ENCODE measurements at places on chromosomes 1 and 21.

DNA sequence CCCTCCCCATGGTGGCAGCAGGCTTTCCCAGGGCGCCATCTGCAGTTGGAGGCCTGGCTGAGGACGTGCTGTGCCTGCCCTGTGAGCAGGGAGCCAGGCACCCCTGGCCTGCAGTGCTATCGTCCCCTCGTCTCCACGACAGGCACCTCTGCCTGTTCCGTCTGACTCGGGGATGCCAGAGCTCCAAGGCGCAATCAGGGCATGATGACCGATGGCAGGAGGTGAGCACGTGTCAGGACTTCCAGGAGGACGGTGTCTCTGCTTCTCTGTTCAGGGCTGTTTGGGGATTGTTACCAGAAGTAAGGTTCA is 125.2 kb downstream of the PCBP3 start:
- no peak for DNase-seq

DNA sequence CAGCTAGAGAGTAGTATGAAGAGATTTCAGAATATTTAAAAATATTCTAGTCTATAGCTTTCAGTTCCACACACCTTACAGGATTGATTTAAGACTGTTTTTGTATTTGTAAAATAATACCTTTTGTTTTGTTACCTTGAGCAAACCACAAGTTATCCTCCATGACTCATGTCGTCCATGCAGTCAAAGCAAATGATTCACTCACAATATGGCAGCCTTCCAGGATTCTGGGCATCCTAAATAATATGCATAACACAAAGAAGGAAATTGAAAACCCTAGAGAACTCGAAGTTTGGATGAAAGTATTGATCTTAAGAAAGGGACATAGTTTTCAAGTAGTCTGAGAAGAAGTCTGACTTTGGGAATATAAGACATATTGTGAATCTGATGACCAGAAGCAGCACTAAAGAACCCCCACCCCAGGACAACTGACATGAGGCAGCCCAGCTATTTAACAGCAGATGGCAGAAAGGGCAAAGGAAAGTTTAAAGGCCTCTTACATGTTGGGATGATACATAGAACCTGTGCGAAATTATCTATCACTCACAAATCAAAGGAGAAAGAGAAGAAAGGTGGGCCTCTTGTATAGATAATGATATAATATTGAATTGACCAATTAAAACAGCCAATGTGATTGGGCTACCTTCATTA is 857.9 kb downstream of the BRINP3 start:
- no peak for DNase-seq

GRCh38 chr1:57858740-57859139 is 434.9 kb upstream of the DAB1 start:
- DNase-seq: no peak

DNA sequence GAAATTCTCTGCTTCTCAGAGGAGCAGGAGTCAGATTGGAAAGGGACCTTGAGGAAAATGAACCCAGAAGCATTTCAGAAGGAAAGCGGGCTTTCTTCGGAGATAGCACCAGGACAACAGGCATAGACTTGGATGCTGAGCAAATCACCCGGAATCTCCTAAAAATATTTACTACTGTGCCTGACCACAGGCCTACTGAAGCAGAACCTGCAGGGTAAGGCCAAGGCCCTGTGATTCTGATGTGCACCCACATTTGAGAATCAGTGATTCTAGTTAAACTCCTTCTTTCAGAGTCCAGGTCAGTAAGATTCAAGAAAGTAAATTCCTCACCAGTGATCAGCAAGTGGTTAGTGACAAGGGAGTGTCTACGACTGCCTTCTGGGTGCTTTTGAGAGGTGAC is 307.3 kb upstream of the DUSP10 start:
- no peak for DNase-seq

DNA sequence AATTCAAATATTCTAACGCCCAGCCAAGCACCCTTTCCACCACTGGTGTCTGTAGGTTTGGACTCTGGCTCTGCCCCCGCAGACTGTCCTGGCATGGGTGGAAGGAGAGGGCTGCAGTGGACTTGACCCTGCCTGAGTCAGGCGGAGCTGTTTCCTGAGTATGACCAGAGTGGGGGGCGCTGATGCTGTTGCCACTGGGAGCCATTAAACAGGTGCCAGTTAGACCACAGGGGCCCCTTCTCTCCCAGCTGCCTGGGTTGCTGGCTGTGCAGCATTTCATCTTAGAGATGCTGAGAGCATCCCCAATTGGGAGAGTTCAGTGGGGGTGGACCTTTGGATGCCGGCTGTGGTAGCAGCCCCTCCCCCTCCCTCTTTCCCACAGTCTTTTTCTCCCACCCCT is 539.5 kb downstream of the MATN1 start:
- no peak for DNase-seq

DNA sequence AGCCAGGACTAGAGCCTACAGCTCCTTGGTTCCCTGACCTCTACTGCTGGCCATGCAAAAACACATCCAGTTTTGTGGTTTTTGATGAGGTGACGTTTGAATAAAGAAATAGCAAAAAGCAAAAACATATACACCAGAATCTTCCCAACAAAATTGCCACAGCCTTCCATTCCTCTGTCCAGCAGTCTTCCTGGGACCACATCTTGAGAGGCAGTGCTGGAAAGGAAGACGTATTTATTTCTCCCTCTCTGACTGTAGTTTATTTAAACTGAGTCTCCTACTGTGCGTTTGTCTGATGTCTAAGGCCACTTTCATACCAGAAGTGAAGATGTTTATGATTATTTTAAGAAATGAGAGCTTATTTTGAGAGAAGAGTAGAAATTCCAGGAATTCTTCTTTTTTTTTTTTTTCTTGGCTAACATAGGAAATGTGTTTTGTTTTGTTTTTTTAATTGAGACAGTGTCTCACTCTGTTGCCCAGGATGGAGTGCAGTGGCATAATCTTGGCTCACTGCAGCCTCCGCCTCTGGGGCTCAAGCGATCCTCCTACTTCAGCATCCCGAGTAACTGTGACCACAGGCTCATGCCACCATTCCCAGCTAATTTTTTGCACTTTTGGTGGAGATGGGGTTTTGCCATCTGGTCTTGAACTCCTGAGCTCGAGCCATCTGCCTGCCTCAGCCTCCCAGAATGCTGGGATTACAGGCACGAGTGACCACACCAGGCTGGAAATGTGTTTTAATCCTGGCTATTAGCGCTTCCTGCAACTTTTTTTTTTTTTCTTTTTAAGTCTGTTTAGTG is 118.5 kb downstream of the ITSN1 start:
- DNase-seq: no peak

GRCh38 chr1:150696162-150696561 is 792 bp downstream of the GOLPH3L start:
- DNase-seq: no peak

DNA sequence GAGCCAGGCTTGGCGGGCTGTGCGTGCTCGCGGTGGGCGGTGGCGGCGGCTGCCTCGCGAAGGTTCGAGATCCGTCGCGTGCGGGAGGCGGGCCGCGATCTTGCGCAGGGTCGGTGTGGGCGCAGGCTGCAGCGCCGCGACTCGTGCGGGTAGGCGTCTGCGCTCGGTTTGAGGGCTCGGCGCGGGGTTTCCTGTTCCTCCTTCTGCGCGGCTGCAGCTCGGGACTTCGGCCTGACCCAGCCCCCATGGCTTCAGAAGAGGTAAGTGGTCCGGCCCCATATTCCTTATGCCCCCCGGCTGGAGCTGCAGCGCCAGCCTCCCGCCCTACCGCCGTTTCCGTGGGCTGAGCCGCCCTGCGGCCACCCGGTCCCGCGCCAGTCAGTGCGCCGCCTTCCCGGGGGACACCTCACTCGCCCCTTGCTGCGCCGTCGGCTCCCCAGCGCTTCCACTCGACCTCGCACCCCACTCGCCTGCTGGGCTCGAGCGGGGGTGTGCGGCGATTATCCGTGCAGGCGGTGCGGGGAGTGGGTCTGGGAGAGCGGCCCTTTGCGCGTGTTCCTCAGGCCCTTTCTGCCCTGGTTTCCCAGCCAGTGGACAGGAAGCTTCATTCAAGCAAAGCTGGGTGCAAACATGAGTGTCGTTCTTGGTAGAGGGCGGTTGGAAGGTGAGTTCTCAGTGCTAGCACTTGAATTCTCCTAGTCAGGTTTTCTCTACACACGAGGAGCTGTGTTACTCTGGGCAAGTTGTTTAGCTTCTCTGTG is at the start of gene CACYBP:
Gene CACYBP (plus strand): TSS at position 12 of the 761 bp plus-strand sequence. CDS start 234 bp downstream, at position 246.
- DNase-seq: peak; percentile 37

DNA sequence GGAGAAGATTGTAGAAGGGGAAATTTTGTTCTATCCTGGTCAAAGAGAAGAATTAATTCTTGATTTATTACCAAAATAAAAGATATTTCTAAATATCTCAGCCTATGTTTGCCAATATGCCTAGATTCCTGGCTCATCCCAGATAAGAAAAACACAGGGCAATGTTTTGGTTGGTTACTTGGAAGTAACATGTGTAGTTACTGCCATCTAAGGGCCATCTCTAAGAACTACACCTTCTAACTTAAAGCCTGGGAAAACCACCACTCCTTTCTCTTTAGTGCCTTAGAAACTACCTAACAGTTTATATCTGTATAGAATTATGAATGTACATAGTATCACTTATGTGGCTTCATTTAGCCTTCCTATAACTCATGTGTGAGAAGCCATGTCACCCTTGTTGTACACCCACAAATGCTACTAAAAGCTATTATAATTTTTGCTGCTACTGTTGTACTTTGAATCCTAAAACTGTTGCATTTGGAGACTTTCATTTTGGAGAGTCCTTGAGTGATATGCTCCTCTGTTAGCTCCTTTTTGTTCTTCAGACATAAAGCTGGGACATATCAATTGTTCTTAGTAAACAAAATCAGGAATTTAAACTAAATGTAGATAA is 4.5 kb downstream of the AIM2 start:
- no peak for DNase-seq

GRCh38 chr1:224488806-224489499 is 54.4 kb upstream of the WDR26 start:
- DNase-seq: no peak

DNA sequence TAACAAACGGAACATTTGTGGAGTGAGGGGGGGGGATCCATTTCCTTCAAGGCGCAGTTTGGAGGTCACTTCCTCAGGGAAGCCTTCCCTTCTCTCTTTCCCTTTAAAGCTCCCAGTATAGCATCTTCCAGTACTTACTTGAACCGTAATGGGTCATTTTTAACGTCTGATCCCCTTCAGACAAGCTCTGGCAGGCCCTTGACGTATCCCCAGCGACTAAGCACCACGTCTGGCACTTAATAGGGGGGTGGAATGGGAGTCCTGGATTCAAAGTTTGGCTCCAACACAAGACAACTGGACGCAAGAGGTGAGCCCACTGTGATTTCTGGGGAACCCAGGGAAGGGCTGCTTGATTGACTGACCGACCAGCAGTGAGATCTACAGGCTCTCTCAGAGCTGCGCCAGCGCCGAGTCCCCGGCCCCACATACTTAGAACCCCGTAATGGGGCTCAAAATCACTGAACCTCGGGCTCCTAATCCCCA is 441 bp downstream of the YARS1 start:
- no peak for DNase-seq

DNA sequence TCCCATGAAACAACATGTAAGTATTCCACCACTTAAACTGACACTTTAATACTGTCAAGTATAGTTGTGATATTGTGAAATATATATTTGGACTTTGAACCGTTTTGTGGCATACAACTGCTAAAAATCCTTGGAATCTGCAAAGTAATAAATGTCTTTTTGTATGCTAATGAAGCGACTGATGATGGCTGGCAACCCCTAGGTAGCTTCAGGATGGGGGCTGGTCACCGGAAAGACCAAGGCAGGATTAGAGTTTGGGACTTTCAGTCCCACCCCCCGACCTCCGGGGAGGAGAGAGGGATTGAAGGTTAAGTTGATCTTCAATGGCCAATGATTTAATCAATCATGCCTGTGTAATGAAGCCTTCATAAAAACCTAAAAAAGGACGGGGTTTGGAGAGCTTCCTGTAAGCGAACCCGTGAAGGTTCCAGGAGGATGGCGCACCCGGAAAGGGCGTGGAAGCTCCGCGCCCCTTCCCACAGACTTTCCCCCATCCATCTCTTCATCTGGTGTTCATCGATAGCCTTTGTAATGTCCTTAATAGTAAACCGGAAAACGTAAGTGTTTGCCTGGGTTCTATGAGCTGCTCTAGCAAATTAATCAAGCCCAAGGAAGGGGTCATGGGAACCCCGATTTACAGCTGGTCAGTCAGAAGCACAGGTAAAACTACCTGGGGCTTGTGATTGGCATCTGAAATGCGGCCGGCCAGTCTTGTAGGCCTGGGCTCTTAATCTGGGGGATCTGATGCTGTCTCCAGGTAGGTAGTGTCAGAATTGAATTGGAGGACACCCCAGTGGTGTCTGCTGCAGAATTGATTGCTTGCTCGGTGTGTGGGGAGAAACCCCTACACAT is 1.8 kb upstream of the ZNF281 start:
- DNase-seq: no peak

- no peak for DNase-seq
Measured at GRCh38 chr1:219038398-219038797, 135.3 kb upstream of the LYPLAL1 start.

DNA sequence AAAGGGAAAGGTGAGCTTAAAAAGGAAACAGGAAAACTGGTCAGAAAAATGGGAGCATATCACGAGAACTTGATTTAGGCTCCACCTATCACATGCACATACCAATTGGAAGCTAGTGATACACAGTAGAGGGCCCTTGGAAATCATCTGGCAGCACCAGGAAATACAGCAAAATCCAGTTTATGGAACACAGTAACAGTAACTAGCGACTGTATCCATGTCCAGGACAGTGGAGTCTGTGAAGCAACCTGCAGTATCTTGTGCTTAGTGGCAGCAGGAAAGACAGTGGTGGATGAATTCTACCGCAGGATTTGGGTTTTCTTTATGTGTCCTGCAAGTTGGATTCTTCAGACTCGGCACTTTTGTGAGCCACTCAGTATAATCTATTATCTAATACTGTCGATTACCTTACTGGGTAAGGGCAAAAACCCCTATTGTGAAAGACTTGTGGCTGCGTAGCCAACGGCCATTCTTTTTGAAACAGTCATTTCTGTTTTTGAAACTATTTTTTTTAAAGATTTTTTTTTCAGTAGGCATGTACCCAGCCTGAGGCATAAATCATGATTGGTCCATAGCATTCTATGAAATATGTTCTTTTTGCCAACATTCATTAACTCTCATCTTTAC is 1.6 kb upstream of the KDM4A start:
- DNase-seq: no peak

DNA sequence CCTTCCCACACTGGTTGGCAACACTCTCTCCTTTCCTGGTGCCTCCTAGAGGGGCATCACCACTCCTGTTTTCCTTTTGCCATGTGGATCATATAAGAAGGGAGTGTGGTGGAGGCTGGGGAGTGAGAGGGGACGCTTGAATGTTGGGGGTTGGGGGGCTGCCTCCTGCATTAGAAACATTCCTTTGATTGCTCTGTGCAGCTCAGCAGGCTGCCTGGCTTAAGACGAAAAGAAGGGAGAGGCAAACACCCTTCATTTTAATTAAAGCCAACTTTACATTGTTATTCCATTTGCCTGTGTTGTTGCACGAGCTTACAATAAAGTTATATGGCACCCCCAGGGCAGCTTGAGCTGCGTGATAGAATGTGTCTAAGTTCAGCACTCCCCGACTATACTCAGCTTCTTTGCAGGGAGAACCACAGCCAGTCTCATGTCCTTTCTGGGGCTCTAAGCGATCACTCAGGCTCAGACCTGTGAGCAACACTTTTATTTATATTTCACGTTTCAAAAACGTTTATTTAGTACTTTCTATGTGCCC is 57.4 kb downstream of the FOXD2 start:
- no peak for DNase-seq
